ENCODE measurements at places on chromosomes 13 and 19.

DNA sequence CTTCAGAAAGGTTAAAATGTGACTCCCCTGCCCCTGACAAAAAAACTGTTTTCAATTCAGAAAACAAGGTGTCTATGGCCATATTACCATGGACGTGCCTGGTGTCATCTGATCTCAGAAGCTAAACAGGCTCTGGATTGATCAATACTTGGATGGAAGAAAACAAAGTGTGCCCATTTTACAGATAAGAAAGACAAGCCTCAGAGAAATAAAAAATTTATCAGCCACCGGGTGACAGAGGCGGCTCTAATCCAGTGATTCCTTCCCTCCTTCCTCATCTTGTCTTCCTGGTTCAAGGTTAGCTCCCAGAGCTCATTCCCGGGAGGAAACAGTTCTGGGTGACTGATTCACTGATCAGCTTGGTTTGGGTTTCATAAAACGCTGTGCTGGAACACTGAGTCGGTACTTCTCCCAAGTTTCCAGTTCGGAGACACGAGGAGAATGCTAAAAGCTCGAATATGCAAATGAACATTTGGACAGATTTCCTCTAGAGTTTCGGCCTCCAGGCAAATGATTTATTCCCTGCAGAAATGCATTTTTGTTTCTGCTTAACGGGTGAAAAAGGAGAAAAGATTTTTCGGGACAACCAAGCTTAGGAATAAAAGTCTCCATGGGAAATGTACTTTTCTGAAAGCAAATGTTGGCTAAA, 211.2 kb downstream of the UQCRFS1 start:
- DNase-seq, result no peak

DNA sequence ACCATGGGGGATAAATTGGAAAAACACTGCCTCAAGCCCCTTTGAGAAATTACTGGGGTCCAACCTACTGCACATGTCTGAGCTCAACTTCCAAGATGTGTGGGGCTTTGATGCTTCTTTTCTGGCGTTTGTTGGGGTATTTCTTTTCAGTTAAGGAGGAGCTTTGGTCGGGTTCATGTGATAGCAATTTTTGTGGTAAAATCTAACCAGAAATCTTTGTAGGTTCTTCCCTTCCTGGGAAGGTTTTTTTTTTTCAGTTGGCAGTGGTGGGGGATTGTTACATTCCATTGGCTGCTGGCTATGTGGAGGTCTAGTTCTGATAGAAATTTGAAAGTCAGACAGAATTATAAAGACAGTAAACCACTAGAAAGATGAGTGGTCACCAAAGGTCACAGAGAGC, 327.8 kb downstream of the ATP8A2 start:
- no peak for DNase-seq

DNA sequence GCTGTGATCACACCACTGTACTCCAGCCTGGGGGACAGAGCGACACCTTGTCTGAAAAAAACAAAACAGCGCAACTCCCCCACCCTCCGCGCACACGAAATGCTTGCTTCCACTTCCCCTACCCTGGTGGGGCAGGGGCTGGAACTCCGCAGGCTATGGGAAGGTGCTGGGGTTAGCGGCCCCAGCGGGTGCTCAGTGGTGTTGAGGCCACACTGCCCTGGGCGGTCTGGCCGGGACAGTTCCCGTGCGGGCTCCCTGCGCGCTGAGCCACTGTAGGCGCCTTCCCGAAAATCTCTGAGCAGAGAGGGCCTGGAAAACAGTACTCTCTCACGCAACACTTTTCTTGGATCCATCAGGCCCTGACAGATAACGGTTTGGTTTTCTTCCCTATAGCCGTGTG, 1.1 kb upstream of the WTIP start:
- no peak for DNase-seq

DNA sequence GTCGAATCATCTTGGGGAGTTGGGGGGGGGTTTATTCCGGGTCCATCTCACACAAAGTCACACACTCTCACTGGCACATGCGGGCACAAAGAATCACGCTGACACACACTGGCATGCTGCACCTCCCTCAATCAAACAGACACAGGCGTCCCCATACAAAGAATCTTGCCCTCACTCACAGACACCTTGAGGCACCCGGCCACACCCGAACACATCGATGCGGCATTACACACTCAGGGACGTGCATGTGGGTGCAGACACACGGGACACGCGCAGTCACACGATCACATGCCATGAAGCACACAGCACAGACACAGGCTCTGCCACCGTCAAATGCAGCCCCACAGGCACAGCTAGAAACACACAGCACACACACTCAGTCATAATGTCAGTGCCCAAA, 7.8 kb downstream of the NFIX start:
- DNase-seq, result no peak

- DNase-seq, result no peak
These were observed 27.4 kb downstream of the CEBPA start for GRCh38 chr19:33274663-33275558.

DNA sequence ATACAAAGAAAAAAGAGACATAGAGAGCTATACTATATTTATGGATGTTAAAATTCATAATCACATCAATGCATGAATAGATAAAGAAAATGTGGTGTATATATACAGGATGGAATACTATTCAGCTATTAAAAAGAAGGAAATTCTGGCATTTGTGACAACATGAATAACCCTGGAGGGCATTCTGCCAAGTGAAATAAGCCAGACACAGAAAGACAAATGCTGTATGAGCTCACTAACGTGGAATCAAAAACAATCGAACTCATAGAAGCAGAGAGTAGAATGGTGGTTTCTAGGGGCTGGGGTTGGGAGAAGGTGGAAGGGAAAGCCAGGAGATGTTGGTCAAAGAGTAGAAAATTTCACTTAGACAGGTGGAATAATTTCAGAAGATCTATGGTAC, 24.0 kb downstream of the UTP14C start:
- DNase-seq, result no peak

GRCh38 chr19:55540619-55541018, 3.7 kb upstream of the SBK2 start:
- DNase-seq, result no peak

GRCh38 chr19:29212356-29212647, 649 bp downstream of the UQCRFS1 start:
- DNase-seq, result no peak

GRCh38 chr13:42478531-42479156, 95.3 kb upstream of the TNFSF11 start:
- DNase-seq, result no peak

DNA sequence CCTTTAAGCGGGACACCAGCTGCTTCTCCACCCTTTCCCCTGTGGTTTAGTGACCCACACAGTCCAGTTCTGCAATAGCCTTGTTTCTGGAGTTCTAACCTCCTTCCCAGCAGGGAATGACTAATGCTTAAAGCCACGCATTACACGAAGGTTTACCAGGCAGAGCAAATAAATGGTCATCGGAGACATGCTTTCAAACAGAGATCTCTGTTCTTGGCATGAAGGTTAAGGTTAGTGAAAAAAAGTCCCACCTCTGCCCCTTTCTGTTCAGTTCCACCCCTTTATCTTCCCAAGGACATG, 25.3 kb upstream of the MEDAG start:
- DNase-seq, result no peak

GRCh38 chr19:23305555-23305954, 55.4 kb upstream of the ZNF724 start:
- DNase-seq, result no peak

DNA sequence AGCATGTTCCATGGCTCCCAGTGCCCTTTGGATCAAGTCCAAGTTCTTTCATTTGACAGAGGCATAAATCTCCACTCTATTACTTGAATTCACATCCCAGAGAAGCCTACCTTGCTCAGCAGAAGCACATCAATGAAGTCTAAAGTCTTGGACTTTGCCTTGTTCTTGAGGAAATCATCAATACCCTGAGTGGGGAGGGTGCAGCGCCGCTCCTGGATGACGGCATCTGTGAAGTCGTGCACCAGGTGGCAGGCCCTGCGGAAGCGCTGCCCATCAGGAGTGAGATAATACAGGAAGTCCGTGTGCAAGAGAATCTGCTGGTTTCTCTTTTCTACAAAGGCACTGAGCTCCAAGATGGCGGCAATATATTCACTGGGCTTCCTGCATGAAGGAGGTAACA, 10.6 kb downstream of the CYP4F11 start:
- DNase-seq, result no peak

- no peak for DNase-seq
These were observed 7.5 kb upstream of the PDCD5 start for GRCh38 chr19:32573492-32573794.

DNA sequence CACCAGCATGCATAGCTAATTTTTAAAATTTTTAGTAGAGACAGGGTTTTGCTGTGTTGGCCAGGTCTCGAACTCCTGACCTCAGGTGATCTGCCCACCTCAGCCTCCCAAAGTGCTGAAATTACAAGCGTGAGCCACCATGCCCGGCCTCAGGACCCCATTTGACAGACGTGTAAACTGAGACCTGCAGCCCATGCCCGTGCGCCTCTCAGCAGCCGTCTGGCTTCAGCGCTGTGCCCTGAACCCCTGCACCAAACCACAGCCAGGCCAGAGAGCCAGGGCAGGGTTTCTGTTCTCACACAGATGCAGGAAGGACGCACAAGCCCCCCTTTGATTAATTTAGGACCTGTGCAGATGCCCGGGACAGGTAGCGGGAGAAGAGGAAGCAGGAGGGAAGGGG, 7.3 kb upstream of the FFAR1 start:
- DNase-seq, result no peak

GRCh38 chr13:107865643-107866031, 349.7 kb downstream of the LIG4 start:
- no peak for DNase-seq

GRCh38 chr13:28106976-28107375, 6.6 kb upstream of the FLT3 start:
- no peak for DNase-seq

DNA sequence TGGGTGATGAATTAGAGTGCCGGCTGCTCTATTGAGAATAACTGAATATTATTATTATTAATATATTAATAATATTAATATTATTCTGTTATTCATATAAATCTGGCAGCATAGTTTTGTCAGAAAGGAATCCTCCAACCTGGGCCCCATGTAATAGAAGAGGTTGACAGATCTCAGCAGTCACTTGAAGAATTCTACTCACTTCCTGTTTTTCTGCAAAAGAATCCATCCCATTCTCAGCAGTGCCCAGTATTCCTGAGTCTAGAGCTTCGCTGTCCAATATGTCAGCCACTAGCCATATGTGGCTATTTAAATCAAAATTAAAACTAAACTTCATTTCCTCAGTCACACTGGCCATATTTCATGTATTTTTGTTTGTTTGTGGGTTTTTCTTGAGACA, 72.4 kb upstream of the USPL1 start:
- no peak for DNase-seq

- no peak for DNase-seq
These were observed 31.3 kb downstream of the KCTD12 start for GRCh38 chr13:76854894-76855293.

GRCh38 chr13:38684714-38685113, 2.2 kb upstream of the FREM2 start:
- DNase-seq, result no peak

DNA sequence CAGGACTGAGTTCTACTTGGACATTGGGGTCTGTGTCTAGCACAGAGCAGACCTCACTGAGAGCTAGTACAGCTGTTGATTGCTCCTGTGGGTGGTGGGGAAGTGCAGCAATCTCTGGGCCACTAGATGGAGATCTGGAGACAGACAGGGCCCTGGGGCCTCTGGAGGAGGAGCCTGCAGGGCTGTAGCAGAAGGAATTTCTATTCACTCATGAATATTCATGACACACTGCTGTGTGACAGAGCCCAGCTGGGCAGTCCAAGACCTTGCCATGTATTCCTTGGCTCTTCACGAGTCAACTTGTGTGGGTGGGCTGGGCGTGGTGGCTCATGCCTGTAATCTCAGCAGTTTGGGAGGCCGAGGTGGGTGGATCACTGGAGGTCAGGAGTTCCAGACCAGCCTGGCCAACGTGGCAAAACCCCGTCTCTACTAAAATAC, 37.5 kb downstream of the SUGP2 start:
- no peak for DNase-seq

DNA sequence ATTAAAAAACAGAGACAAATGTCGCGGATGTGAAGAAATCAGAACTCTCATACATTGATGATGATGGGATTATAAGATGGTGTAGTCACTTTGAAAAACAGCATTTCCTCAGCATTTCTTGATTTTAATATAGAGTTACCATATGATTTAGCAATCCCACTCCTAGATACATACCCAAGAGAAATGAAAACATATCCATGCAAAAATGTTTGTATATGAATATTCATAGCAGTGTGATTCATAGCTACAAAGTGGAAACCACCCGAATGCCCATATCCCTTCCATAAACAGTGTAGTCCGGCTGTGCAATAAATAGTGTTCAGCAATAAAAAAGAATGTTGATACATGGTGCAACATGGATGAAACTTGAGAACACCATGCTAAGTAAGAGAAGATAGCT, 44.6 kb downstream of the DPY19L3 start:
- DNase-seq, result no peak

- no peak for DNase-seq
These were observed 99.0 kb upstream of the HTR2A start for GRCh38 chr13:46995874-46996273.

DNA sequence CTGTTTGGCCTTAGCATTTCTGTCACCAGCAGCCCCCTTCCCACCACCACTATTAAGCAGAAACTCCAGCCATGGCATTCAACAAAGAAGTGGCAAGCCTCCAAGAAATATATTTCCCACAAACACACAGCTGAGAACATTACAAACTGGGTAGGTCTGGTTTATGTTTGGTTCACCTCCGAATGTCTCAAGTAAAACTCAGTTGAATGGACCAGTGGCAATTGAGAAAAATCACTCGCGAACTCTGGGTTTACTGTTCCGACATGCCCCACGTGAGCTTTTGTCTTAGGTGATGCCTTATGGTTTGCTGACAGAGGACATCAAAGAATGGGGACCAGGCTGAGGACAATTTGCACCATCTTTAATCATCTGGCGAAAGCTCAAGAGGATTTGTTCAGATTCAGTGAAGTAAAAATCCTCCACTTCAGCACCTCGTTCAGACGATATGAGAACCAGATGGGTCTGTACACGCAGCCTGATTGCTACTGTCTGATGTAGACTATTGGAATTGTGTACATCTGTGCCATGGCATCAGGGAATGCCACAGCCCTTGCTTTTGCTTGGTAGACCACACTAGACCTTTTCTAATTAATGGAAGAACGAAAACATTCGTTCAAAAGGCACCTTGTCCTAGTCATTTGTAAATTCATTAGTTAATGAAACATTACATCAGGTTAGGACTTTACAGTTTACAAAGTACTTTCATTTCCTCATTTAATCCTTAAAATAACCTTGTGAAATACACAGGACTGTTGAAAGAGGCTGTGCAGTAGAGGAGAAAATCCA, 59.4 kb downstream of the SLC10A2 start:
- DNase-seq, result no peak

DNA sequence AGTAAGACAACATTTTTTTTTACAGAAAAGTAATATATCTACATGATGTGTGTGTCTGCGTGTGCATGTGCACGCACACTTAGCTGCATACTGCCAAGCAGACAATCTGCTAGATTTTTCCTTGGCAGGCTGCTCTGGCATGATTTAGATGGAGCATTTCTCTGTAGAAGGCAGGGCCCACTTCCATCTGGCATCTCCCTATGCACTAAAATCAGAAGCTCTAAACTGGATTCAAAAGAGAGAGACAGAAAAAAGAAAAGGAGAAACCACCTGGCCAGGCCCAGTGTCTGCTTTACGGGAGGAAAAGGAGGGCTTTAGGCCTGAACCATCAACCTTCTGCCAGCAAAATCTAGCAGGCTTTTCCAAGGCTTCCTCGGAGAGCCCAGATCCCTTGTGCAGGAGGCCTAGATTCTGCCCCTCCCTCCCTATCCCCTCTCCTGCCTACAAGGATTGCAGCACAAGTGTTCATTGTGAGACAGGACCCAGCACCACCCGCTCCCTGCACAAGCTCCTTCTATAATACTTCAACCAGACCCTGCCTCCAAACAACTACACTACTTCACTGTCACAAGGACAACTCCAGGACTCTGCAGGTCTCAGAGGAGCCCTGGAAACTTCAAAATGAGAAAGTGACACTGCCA, 99.3 kb downstream of the DOCK9 start:
- no peak for DNase-seq
